Forelimb muscle (tissue), 1 donor: ENCODE measurements at places on chromosomes 7 and 10. TPM values are rescaled to one million over a fixed set of nuclear protein-coding genes. Genes with fewer than 3 reads are reported as not detected.

Gene TEX47
- not detected for polyA plus RNA-seq

Gene RPA3
- polyA plus RNA-seq = 19.8 TPM

Gene PRRT4
- polyA plus RNA-seq = 30.9 TPM

DNA sequence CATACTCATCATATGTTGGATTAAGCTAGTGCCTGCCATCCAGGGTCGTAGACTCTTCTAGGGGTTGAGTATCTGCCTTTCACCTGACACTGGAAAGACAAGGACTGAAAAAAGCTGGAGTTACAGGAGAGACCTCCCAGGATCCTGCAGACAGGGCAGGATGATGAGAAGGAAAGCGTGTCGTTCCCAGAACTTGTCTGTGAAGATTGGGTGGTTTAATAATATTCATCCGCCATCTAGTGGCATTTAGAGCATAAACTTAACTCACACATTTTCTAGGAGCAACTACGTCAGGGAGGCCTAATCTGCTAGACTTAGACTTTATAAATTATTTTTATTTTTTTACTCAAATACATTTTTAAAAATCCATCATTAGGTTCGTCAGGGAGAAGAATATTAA is 59.6 kb downstream of the ADRB1 start:
- DNase-seq = peak; percentile 54

DNA sequence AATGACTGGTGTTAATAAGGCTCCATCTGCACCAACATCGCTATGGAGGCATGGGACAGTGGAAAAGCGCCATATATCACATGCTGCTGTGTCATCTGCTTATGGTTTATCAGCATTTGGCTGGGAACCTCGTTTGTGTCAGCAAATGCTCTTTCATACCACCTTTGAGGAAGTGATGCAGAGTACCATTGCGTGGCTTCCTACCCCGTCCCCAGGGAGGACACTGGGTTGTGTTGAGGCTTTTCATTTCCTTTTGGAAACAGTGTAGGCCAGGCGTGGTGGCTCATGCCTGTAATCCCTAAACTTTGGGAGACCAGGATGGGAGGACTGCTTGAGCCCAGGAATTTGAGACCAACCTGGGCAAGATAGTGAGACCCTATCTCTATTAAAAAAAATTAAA is 6.8 kb downstream of the TACR2 start:
- DNase-seq = no peak

DNA sequence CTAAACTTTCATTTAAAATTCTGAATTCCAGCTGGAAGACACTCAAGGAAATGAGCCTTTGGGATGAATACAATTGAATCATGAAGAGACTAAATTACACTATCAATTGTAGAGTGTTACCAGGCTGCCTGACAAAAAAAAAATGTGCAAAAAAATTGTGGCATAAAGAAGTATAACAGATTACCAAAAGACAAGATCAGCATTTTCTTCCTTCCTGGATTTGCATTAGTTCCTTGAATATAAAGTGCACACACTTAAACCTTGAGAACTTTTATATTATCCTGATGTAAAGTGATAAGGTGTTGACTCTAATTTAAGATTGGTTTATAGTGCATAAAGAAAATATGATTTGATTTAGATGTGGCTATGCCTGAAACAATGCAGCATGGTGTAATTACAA is 412.7 kb upstream of the KLF6 start:
- DNase-seq = no peak

- no peak for DNase-seq
Observed at GRCh38 chr10:16527452-16527851, 5.8 kb upstream of the C1QL3 start.
